GM13976 (cell line): ENCODE measurements at places on chromosomes 2 and 18.
A peak's percentile ranks its signal among the peaks of the same experiment; 100 is the strongest.

DNA sequence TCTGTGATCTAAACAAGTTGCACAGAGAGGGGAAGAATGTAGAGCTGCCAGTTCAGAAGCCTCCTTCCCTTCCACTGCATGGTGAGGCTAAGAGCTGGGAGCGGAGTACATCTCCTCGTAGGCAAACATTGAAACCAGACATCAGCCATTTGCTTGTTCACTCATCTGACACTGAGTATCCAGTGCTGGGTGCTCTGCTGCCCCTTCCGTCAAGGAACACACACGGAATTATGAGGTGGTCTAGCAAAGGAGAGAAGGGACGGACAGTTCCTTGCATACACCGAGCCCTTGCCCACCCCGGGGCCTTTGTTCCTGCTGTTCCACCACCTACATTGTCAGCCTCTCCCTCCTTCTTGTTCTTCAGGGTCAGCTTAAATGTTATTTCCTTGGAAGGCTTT is 44.6 kb downstream of the SLC4A1AP start:
- DNase-seq = no peak

GRCh38 chr2:175793648-175794047 is 208.4 kb downstream of the LNPK start:
- DNase-seq = no peak

DNA sequence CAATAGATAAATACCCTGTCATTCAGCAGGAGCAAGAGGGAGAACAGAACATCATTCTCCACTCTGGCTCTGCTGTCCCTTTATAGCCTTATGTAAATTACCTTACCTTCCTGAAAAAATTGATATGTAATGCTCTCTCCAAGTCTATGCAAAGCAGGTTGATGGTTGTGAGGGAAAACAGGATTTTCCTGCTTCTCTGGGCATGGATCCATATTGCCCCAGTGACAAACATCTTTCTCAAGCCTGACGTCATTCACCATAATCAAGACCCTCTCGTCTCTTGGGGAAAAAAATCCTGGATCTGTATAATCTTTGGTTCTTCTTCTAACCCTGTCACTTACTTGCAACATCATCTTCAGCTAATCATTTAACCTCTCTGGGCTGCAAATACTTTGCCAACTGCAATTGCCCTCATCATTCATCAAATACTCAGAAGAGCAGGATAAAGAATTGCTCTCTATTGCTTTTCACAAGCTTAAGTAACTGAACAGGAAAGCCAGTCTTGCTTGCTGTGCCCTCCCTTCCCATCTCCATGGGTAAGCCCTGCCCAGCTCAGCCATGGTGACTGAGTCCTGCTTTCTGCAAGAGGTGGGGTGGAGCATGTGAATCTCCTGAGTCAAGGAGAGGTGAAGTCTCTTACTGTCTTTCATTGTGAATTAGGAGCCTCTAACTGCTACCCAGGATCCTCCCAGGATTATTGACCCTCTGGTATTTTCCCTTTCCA is 123.7 kb upstream of the KLF7 start:
- no peak for DNase-seq

DNA sequence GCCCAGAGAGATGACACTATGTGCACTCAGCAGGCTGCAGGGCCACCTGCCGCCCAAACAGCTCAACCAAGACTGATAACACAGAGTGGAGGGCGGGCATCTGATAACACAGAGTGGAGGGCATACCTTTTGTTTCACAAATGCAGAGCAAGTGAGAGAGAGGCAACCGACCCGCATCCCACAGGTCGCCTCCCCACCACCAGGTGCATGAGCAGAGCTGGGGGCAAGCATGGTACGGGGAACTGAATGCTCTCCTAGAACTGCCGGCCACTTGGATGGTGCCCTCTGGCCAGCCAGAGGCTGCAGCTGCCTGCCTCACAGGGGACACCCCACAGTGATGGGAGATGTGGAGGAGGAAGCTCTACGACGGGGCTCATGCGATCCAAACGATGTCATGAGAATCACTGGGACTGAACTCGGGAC is 49.5 kb downstream of the ANO7 start:
- DNase-seq = no peak

- DNase-seq = peak; percentile 70
Observed at GRCh38 chr18:63161761-63162195, 157.8 kb downstream of the BCL2 start.

DNA sequence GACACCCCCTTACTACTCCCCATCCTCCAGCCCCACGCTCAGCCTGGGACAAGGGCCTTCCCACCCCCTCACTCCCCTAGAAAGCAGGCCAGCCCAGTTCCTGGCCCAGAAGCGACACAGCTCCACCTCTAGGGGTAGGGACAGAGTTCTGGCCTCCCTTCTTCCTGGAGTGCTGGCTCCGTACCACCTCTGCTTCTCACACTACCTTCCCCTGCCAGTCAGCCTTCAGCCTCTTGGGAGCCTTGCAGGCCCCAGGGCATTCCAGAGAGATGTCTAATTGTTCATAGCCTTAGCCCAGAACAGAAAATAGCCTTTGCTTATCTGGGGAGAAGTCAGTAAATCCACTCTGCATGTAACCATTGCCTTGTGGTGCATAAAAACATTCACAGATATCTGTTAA is 13.1 kb upstream of the CATIP start:
- DNase-seq = no peak

DNA sequence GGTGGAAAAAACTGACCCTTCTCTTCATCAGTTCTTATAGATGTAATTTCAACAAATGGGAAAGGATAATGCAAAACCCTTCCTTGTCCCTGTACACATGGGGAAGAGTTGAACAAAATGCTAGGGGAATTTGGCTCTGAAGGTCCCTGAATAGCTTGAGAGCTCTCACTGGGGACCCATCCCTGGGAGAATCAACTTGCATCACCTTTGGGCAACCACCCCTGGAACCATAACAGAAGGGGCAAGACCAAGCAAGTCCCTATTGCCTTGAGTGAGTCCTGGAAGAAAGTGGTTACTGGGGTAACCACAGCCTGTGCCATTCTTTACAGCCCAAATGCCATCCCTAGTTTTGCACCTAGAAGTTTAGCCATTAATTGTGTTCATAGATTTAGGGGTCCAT is 52.2 kb upstream of the B3GNT2 start:
- no peak for DNase-seq

DNA sequence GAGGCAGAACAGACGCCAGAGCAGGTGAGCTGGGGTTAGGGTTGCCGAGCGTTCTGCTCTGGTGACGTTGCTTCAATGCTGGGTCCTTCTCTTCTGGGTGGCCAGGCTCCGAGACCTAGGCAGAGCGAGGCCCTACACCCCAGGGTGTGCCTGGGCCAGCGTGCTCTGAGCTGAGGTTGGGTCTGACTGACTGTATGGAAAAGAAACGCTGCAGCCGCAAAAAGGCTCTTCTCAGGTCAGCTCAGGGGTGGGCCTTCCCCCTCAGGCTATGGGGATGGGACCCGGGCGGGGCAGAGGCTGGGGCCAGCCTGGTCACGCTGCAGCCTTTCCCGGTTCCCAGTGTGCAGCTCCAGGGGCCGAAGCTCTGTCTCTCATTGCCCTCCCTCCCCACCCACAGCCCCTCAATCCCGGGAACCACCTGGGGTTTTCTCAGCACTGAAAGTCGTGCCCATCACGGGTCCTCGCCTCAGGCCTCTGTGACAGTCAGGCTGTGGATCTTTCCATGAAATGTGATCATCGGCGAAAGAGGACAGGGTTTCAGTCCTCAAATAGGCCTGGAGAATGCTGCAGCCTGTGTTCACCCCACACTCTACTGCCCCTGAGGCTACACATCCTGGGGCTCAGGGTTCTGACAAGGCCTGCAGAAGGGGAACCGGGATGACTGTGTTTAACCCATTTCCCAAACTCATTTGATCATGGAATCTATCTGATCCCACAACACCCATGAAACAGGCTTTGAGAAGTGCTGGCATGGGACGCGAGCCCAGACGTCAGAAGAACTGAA is 19.4 kb downstream of the CYP26B1 start:
- DNase-seq = no peak

DNA sequence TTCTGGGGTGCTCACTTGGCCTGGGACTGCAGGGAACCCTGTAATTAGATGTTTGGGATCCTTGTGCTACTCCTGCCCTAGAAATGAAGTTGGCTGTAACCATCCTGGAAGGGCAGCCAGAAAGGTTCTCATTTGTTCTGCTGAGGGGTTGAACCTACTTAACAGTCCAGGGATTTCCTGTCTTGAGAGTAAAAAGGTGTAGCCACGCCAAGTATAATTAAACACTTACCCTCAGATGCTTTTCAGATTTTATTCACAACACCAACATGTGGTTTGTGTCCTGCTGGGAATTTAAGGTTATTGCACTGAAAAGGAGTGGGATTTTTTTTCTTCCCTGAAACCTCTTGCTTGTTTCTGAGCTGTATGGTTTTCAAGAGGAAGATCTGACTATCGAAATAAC is 222.4 kb upstream of the APCDD1 start:
- no peak for DNase-seq

DNA sequence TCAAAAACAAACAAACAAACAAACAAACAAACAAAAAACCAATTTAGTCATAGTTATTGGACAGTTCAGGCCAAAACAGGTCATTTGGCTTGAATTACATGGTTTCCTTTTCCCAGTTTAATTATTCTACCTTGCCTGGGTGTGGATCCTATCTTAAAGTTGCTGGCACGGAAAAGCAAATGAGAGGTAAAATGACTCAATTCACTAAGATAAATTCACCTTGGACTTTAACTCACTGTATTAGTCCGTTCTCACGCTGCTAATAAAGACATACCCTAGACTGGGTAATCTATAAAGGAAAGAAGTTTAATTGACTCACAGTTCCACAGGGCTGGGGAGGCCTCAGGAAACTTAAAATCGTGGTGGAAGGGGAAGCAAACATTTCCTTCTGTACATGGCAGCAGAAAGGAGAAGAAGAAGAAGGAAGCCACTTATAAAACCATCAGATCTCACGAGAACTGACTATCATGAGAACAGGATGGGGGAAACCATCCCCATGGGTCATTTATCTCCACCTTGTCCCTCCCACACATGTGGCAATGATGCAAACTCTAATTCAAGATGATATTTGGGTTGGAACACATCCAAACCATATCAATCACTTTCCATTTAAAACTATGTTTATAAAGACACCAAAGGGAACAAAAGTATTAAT is 22.5 kb upstream of the TRAPPC8 start:
- DNase-seq = no peak

DNA sequence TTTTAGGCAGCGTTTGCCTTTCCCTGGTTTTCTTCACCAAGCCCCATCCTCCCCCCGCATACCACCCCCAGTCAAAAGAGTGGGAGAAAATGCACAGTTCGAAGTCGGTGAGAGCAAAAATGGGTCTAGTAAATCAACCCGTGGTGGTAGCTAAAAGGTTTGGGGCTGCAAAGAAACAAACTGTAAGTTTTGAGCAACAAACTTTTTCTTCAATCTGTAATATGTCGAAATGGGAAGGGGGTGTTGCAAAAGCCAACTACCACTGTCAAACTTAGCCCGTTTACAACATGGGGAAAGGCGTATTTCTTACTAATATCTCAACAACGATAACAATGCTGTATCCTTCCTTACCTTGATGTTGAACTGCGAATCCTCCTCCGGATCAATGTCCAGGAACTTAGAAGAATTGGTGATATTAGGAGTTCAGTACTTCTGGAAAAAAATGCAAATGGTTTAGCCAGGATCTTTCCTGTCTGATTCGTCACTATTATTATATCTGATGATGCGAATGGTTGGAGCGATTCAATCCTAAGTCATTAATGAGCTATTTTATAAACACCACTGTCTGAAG is 2.4 kb upstream of the SATB2 start:
- DNase-seq = peak; percentile 28

GRCh38 chr2:234022424-234022823 is 28.1 kb upstream of the SPP2 start:
- no peak for DNase-seq

DNA sequence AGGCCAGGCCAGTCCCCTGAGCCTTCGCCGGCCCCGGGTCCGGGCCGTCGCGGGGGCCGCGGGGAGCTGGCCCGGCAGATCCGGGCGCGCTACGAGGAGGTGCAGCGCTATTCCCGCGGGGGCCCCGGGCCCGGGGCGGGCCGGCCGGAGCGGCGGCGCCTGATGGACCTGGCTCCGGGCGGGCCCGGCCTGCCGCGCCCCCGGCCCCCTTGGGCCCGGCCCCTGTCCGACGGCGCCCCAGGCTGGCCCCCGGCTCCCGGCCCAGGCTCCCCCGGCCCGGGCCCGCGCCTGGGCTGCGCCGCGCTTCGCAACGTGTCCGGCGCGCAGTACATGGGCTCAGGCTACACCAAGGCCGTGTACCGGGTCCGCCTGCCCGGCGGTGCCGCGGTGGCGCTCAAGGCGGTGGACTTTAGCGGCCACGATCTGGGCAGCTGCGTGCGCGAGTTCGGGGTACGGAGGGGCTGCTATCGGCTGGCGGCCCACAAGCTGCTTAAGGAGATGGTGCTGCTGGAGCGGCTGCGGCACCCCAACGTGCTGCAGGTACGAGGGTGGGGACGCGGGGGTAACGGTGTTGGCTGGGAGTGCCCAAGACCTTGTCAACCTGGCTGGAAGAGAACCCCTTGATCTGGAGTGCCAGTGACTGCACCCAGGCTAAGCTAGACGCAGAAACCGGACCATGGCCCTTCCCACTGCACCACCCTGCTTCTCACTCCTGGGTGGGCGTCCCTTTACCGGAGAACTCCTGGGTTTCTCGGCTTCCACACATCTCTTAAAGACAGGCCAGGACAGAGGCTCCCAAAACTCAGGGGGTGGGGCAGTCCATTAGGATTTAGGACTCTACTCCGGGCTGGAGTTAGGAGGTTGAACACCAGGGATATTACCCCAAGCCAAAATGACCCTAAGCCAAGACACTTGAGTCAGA is 739 bp downstream of the PKDCC start:
- DNase-seq = no peak

- peak; percentile 85 for DNase-seq
Observed at GRCh38 chr2:8488001-8488738, 193.7 kb upstream of the ID2 start.

GRCh38 chr2:4020153-4020552 is 316.8 kb downstream of the DCDC2C start:
- DNase-seq = no peak

GRCh38 chr18:4544142-4544541 is 89.0 kb upstream of the DLGAP1 start:
- DNase-seq = no peak

GRCh38 chr2:220913384-220913783 is 658.7 kb downstream of the EPHA4 start:
- no peak for DNase-seq

DNA sequence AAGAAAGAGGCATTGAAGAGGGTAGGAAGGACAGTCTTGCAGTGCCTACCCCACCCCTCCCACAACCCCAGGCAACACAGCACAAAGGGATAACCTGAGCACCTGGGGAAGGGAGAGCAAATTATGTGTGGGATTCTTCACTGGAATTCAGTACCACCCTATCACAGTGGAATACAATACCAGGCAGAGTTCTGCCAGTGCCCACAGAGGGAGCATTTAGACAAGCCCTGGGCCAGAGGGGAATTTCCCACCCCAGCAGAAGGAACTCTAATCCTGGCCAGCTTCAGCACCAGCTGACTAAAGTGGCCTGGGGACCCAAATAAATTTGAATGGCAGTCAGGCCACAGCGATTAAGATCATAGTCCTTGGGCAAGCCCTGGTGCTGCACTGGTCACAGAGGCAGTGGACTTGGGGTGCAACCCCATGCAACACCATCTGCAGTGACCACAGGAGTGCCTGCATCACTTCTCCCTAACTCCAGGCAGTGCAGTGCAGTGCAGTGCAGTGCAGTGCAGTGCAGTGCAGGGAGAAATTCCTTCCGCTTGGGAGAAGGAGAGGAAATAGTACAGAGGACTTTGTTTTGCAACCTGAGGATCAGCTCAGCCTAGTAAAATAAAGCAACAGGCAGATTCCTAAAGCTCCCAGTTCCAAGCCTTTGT is 147.8 kb upstream of the SRD5A2 start:
- DNase-seq = no peak

GRCh38 chr2:177296040-177296439 is 31.5 kb upstream of the NFE2L2 start:
- DNase-seq = peak; percentile 63
